ENCODE measurements at places on chromosomes 7 and 10.

DNA sequence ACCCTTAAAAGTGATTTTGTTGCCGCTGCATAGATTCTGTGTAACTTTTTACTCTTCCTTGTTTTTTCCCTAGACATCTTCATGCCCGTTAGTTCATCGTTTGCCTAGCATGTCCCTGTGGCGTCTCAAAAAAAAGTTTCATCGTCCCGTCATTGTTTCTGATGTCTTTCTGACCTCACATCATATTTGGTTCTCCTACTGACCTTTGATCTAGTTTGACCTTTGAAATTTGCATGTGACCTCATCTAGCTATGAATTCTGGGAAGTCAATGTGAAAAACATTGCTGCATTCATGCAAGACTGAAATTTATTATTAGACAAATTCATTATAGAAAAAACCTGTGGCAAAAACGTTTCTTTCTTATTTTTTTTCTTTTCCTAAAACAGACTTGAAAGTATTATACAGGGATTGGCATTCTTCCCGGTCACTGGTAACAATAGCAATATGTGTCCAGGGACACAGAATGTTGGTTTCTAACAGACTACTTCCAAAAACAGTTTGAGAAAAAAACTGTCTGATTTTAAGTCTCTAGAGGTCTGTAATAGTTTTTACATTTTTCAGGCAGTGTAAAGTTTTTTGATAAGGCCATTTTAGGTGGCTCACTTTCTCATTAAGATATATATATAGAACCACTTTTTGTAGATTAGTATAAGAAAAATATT is 280.9 kb downstream of the USP6NL start:
- DNase-seq, result no peak

GRCh38 chr10:75814014-75814413 is 382.6 kb downstream of the LRMDA start:
- DNase-seq, result no peak

- no peak for DNase-seq
Measured at GRCh38 chr7:84100866-84101265, 93.7 kb downstream of the SEMA3A start.

GRCh38 chr10:101229266-101230182 is at the start of gene LBX1:
TSS of gene LBX1 (minus strand) at chr10:101229463. CDS start at chr10:101228815, 648 bp downstream.
- DNase-seq, result no peak

DNA sequence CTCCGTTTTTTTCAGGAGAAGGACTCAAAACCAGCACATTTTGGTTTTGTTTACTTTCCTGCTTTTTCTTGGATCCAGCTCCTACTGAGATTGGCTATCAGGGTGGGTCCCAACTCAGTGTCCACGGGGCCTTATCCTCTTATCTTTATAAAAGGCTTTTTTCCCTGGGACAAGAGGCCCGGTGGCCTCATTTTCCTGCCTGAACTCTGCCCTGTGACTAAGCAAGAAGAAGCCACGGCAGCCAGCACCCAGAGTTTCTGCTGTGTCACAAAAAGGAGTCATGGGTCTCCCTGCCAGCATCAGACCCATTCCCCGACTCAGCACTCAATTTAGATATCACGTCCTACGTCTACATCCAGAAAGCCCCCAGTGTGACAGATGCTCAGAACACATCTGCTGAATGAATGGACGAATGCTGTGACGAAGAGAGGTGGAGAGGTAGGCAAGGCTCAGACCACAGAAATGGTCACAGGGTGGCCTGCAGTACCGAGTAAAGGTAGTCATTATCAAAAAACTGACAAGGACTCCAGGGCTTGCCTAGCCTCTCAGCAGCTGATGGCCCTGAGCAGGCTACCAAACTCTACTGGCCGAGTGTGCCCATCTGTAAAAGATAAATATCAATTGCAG is 16.7 kb downstream of the DLG5 start:
- DNase-seq, result no peak

GRCh38 chr7:78528964-78529363 is 730.4 kb downstream of the PHTF2 start:
- no peak for DNase-seq

DNA sequence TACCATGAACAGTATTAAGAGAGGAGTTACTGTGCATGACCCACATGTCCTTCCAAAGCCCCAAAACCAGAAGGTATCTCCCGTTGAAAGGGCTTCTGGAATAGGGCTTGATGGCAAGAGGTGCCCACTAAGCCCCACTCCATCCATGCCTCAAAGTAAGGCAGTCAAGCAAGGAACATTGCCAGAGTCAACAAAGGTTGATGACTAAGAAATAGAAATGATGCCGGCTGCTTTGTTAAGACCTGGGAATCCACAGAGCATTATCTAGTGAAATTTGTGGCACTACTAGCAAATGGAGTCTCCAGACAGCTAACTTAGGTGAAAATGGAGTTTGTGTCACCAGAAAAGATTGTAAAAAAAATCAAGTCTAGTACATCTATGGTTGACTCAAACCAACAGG is 6.2 kb downstream of the SFR1 start:
- no peak for DNase-seq

GRCh38 chr10:132146941-132147915 is 39.5 kb upstream of the DPYSL4 start:
- peak; percentile 46 for DNase-seq

- no peak for DNase-seq
Measured at GRCh38 chr10:14571866-14572507, 202.7 kb downstream of the FAM107B start.

DNA sequence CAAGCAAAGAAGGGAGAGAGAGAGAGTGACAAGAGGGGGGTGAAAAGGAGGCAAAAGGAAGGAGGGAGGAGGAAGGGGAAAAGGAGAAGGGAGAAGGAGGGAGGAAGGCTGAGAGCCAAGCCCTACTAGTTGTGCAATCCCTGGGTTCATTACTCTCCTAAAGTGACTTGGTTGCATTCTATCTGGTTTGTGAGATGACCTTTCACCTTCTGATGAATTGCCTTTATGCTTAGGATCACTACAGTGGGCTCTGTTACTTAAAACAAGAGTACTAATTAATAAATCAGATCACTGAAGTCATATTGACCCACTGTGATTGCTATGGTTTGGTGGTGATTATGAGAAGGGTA is 144.9 kb downstream of the KIF20B start:
- no peak for DNase-seq

- no peak for DNase-seq
Measured at GRCh38 chr7:19119870-19120486, 2.5 kb upstream of the TWIST1 start.

- DNase-seq, result no peak
Measured at GRCh38 chr10:85430991-85431390, 935.6 kb downstream of the GRID1 start.

- no peak for DNase-seq
Measured at GRCh38 chr10:102791754-102792395, 45.3 kb downstream of the CYP17A1 start.

- no peak for DNase-seq
Measured at GRCh38 chr10:33370434-33370930, 36.0 kb upstream of the NRP1 start.

DNA sequence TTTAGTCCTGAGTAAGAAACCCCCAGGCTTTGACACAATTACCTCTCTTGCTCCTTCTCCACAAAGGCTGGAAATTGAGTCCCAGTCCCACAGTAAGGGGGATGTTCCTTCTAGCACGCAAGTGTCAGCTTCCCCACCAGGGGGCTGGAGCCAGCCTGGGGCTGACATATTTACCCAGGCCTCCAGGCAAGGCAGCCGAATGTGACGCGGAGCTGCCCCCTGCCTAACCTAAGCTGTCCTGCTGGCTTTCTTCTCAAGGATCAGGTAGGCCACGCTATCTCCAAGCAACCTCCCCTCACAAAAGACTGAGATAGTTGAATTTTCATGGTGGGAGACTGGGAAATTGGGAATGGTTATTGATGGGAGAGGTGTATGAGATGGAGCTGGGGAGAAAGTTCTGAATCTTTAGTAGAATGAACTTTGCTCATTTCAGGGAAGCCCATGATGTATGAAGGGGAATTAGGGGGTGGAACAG is 19.2 kb upstream of the BMPER start:
- DNase-seq, result no peak

DNA sequence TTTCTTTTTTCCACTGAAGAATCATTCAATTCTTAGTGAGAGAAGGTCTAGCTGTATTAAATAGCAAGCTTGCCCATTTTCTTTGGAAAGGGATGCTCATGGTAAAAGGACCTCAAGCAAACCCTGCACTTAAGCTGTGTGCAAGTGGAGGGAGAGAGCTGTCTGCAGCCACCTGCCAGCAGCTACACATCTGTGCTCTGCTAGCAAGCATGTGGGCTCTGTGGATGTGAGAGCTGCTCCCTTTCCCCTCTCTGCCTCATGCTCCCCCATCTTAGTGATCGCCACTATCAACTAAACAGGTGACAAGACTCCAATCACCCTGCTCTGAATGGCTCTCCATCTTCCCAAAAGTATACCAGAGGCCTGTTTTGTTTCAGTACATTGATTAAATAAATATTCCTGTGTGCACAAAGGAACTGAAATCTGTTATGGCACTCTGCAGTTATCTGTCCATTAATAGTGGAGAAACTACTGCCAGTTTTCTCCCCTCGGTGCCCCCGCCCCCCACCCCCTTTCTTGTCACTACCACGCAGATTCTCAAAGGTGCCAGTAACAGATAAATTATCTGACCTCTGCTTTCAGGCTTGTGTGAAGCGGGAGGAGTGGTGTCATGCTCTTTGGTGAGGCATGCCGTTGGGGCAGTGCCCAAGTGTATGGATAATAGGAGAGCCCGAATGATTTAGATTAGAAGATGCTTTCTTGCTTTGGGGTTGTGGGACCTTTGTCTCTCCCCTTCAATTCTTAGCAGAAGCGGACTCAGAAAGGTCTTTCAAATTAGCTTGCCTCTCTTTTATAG is 26.4 kb downstream of the AUTS2 start:
- DNase-seq, result no peak

DNA sequence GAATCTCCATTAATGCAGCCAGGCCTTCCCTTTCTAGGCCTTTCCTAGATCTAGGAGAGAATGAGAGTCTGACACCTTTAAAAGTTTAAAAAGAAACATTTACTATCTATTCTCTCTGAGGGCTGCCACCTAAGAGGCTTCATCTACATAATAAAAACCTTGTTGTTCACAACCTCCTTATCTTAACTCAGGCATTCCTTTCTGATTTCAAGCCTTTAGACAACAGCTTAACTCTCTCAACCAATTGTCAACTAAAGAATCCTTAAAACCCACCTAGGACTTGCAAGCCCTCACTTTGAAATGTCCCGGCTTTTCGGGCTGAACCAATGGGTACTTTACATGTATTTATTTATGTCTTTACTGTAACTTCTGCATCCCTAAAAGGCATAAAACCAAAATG is 64.3 kb upstream of the RET start:
- no peak for DNase-seq

GRCh38 chr10:112758961-112759360 is 191.1 kb upstream of the TCF7L2 start:
- DNase-seq, result no peak

DNA sequence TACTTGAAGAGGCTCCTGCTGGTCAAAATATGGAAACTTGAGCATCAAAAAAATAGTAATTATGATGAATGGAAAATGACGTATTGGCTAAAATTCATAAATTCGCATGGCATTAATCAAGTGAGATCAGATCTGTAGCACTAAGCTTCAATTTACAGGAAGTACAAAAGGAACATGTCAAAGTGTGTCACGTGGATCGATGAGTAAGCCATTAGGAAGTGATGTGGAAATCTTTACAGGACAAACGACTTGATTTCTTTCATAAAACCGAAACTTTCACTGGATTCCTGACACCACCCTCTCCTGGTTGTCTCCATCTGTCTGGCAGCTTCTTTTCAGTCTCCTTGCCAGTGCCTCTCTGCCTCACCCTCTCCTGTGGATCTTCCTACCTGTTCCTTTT is 25.8 kb downstream of the AKR1C8 start:
- no peak for DNase-seq

DNA sequence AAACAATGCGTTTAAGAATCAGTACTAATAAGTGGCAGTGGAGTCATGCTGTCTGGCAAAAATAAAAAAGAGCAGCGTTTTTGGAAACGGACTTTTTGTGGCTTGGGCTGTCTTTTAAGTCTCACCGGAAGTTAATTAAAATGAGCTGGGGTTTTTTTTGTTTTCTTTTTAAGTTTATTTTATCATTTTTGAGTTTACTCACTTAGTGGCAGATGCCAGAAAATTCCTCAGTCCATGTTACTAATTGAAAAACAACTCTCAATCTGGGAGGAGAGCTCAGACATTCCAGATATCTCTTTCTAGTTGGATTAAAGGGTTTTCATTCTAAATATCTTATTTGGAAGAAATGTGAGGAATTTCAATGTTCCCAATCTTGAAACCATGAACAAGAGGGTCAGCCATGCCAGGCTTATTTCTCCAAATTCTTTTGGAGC is 133.8 kb upstream of the AGR3 start:
- DNase-seq, result no peak

DNA sequence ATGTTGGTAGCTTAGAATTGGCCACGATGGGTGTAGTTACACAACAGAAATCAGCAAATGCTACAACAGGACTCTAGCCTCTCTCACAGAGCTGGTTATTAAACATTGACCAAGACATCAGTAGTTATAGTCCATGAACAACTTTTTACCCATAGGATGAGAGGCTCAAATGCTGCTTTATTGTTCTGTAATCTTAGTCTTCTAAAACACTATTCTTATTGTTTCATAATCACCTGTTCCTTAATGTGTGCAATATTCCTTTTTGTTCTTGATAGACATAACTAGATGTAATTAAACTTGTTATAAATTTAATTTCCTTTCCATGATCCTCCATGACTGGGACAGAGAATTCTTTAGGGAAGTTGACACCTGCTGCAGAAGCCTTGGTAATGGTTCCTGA is 356.9 kb downstream of the EXOC4 start:
- DNase-seq, result no peak

- DNase-seq, result no peak
Measured at GRCh38 chr7:103348452-103348851, 1.0 kb downstream of the PSMC2 start.

GRCh38 chr7:123802249-123802648 is 42.7 kb upstream of the HYAL4 start:
- no peak for DNase-seq

DNA sequence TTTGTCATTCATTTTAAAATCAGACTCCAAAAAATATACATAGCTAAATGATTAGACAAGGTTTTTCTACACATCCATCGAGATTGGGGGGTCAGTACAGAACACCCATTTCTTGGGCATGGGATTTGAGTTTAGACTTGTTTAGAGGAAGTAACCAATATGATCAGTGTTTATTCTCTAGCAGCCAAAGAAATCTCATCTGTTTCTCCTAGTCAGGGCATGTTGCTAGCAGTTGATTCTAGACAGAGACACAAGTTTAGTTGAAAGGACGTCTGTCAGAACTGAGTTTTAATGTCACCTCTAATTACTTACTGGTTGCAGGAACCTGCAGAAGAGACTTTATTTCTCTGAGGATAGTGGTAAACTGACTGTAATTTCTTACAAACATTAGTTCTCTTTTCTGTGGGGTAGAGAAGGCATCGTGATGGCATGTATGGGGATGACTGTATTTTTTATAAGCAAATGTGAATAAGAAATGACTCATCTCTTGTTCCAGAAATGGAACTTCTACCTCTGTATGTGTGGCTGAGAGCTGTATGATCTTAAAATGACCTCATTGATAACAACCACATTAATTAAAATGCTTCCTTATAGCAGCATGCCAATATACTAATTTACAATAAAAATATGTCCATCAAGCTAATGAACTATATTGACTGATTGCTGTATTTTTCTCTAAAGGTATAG is 30.6 kb upstream of the RHOBTB1 start:
- no peak for DNase-seq
